ENCODE measurements at places on chromosomes 3 and 15.

DNA sequence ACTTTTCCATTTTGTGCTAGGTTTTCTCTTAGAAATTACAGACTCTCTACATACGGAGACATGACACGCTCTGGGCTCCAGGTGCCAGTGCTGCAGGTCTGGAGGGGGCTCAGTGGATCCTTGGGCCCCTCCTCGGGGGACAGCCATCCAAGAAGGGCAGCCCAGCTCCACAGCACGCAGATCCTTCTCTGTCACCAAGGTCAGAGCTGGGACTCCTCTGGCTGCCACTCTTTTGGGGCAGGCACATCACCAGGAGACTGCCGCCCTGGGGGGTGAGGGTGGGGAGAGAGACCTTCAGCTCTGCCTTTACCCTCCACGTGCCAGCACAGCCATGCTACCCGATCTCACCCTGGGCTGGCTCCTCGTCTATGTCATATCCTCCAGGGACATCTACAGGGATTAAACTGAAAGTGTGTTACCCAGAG, 65.6 kb downstream of the ATP10A start:
- no peak for DNase-seq

- no peak for DNase-seq
Observed at GRCh38 chr15:66858423-66859207, 156.6 kb downstream of the SMAD6 start.

- no peak for DNase-seq
Observed at GRCh38 chr3:101634591-101635196, 42.2 kb downstream of the ZBTB11 start.

DNA sequence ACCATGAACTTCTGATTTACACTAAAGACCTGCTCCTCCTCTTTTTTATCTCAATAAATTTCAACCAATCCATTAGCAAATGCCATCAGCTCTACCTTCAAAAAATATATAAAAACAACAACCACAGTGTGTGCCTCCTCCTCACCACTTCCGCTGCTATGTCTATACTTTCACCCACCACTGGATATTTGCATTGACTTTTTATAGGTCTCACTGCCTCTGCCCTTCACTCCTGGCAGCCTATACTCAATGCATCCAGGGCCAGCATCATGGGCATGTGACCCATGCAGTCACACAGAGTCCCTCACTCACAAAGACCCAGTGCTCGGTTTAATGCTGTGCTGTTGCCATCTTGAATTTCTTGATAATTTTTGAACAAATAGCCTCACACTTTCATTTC, 53.5 kb upstream of the CCDC54 start:
- DNase-seq: peak; percentile 82

DNA sequence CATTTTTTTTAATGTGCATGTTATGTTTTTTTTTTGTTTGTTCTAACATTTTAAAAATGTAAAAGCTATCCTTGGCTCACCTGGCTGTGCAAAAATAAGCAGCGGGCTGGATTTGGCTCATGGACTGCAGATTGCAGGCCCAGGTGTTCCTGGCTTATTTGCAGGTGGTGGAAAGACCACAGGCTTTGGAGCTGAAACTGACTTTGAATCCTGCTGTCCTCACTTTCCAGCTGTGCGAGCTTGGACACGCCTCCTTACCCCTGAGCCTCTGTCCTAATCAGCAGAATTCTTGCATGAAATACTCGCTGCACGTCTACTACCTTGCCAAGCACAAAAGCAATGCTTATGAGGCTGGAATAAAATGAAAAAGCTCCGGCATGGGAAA, 188.7 kb upstream of the TPM1 start:
- no peak for DNase-seq

DNA sequence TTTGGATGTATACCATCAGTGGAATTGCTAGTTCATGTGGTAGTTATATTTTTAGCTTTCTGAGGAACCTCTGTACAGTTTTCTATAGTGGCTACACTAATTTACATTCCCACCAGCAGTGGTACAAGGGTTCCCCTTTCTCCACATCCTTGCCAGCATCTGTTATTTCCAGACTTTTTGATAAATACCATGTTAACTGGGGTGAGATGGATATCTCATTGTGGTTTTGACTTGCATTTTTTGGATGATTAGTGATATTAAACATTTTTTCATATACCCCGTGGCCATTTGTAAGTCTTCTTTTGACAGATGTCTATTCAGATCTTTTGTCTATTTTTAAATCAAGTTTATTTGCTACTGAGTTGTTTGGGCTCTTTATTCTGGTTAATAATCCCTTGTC, 455.6 kb upstream of the RARB start:
- DNase-seq: no peak

Measured in Karpas-422 (cell line).